Epithelial cell of proximal tubule (primary cell): ENCODE measurements at places on chromosomes 13 and 19. TPM values are rescaled to one million over a fixed set of nuclear protein-coding genes. Genes with fewer than 3 reads are reported as not detected.

The PINLYP gene
- 0.43 and 2.3 TPM in 2 replicates for total RNA-seq

DNA sequence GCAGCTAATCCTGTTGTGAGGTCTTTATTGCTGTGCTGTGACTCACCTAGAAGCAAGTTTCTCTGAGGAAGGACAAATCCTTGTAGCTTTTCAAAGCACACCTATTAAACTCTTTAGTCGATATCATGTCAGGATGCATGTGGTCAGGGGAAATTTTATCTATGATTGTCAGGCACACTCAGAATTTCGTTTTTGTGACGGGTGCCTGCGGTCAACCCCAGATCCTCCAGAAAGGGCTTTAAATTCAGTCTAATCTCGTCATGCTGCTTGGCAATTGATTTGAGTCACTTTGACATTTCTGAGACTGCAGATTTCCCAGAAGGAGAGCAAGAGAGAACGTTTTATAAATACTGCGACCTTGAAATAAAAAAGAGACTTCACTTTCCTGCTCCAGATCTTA, 316.9 kb downstream of the FGF9 start:
- DNase-seq: no peak

- DNase-seq: no peak
Measured at GRCh38 chr19:55702131-55702627, 27.2 kb downstream of the EPN1 start.

- DNase-seq: no peak
Measured at GRCh38 chr13:28257305-28257704, 119.0 kb downstream of the PAN3 start.

DNA sequence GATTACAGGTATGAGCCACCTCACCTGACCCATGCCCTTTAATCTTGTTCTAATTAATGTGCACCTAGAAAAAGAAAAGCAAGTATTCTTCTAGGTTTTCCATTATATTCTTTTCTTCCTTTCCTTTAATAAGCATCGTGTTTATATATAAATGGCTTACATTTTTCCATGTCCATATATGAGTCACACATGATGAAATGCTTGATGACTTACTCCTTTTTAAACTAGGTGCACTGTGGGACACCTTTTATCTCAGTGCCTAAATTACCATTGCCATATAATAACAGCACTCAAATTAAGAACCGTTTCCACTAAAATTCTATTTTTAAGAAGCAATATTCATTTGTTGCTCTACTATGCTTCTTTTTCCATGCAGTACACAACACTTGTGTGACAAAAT, 363.3 kb downstream of the LIG4 start:
- no peak for DNase-seq

The ZNF729 gene
- total RNA-seq: 0.14 TPM in 1 of 2 replicates, not detected in the other

DNA sequence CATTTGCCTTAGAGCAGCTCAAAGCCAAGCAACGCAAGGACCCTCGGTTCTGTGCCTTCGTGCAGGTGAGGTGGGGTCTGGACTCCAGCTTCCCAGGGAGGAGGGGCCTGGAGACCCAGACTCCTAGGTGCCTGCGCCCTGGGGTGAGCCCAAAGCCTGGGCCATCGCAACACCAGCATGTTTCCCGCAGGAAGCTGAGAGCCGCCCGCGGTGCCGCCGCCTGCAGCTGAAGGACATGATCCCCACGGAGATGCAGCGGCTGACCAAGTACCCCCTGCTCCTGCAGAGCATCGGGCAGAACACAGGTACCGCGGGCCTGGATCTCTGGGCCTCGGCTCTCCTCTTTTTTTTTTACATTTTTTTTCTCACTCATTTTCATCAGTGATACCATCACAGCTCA, 19.6 kb downstream of the ARHGEF1 start:
- no peak for DNase-seq

DNA sequence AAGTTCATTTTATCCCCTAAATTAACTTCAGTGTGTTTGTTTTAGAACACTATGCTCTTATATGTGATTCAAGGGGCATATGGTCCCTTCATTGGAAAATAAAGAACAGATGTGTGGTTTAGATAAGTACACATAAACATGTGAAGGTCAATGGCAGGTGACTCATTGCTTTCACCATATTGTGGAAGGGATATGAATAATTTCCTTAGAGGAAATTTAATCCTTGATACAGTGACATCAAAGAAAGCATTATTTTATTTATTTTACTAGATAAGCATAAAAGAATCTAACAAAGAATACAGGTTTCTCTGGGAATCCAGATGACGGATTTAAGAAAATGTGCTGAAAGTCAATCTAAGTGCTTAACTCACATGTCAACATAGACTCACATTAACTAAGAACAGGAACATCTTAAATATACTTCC, 373.5 kb downstream of the KCTD12 start:
- DNase-seq: no peak

- no peak for DNase-seq
Measured at GRCh38 chr19:44636439-44637389, 7.0 kb upstream of the PVR start.
